ENCODE measurements at places on chromosomes 1 and 21.
A peak's percentile ranks its signal among the peaks of the same experiment; 100 is the strongest.

- DNase-seq: no peak
These were observed 60.0 kb upstream of the NTPCR start for GRCh38 chr1:232890340-232890943.

DNA sequence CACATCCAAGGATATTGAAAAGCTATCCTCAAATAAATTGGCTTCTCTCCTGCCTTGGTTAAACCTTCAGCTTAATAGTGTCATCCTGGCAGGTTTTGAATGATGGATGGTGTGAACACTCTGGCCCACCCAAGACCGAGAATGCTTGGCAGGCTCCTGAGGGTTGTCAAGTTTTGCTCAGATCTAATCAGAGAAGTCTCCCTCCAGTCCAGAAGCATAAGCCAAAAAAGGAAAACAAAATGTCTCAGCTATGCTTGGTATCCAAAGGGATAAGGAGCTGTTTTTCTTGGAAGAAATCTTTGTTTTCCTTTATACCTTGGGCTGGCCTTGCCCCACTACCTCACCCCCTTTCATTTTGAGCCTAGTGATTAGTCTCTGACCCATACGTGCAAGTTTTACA lies 172.7 kb downstream of the CRB1 start:
- no peak for DNase-seq

GRCh38 chr1:30879126-30879786 lies 29.3 kb downstream of the SDC3 start:
- DNase-seq: peak; percentile 35

GRCh38 chr21:29231756-29232529 lies 66.8 kb upstream of the BACH1 start:
- no peak for DNase-seq

DNA sequence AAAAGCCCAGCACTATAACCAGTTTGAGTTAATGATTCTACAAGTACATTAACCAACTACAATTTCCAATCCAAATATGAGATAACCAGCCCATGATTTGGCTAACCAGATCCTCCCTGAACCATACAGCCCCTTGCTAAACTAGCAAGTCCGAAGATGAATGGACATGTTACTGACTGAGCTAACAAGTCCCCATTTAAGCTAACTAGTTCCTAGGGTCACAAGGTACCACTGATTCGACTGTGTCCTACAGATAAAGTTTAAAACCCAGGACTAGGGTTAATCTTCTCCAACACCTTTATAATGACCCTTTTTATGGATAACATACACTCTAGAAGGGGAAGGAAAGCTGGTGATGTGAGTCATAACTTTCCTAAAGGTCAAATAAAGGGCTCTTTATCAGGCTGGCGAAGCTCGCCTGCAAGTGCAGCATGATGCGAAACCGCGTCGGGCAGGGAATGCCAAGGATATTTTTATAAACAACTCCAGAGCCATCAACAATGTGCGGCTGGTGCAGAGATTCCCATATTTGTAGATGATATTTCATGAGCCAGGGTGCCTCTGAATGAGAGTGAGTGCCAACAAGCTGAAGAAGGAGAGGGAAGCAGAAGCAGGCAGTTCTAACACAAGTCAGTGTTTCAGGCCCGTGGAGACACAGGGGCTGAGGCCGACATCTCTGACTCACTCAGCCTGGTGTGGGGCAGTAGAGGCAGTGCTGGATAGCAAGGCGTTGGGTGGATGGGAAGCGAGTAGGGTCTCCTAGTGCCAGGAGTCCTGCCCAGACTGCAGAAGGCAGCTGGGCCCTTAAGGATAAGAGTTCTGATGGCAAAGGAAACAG lies 75.6 kb upstream of the ROR1 start:
- DNase-seq: no peak

- no peak for DNase-seq
These were observed 8.0 kb downstream of the RRP1B start for GRCh38 chr21:43667191-43667904.

- no peak for DNase-seq
These were observed 10.1 kb upstream of the MATN1 start for GRCh38 chr1:30733493-30733892.

- DNase-seq: no peak
These were observed 69.0 kb downstream of the VWA5B1 start for GRCh38 chr1:20359451-20360330.

DNA sequence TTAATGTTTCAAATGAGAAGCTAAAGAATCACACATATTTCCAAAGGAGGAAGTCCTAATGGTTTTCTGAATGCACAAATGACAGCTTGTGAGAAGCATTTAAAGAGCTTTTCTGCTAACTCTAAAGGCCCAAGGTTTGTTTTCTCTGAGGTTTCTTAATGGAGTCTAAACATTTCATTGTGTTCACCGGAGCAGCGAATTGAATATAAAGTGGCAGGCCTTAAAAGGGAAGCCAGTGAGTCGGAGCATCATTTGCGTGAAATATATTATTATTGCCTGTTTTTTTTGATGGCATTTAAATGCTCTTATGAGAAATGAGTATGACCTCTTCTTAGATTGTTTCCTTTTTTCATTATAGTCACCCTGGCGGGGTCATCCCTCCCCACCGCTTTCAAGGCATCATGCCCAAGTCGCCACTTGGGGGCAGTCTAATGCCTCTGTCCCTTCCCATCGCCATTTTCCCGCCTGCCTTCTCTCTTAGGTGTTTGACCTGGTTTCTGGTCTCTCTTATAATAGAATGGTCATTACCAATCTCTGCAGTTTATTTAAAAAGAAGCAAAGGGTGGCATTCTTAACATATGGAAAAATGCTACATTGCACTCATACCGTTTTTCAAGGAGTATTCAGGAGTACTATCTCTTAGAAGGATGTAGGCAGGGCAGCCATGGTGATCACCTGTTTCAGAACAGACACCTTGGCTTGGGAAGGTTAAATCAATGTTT lies 25.3 kb upstream of the OVAAL start:
- DNase-seq: peak; percentile 91

DNA sequence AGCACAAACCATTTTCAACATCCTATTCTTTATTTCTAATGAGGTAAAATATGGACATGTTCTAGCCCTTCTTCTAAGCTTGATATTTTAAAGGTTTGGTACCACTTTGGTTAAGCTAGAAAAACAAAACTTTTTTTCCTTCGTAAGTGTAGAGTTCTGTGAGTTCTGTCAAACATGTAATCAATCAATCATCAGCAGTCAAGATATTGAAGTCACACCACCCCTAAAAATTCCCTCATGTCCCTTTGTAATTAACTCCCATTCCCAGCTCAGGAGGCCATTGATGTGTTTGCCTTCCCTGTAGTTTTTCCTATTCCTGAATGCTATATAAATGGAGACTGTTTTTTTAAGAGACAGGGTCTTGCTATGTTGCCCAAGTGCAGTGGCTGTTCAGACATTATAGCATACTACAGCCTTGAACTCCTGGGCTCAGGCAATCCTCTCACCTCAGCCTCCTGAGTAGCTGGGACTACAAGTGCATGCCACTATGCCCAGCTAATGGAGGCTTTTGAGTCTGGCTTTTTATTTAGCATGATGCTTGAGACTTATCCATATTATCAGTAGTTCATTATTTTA lies 23.0 kb downstream of the IVNS1ABP start:
- DNase-seq: no peak

DNA sequence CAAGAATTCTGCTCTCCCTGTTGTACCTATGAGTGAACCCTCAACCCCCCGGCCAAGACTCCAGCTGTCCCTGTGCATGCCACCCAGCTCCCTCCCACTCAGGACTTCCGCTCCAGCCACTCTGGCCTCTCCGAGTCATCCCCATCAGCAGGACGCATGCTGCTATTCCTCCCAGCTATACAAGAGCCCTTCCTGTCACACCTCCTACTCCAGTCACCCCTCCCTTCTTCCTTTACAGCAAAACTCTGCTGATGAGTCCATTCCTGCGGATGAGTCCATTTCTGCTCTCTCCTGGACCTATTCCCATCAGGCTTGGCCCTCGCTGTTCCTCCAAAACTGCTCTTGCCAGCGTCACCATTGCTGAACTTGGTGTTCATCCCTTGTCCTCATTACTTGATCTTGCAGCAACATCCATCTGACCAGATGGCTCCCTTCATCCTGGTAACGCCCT lies 42.2 kb downstream of the H3-3A start:
- no peak for DNase-seq

- DNase-seq: no peak
These were observed 35.8 kb downstream of the IVNS1ABP start for GRCh38 chr1:185281245-185281644.

DNA sequence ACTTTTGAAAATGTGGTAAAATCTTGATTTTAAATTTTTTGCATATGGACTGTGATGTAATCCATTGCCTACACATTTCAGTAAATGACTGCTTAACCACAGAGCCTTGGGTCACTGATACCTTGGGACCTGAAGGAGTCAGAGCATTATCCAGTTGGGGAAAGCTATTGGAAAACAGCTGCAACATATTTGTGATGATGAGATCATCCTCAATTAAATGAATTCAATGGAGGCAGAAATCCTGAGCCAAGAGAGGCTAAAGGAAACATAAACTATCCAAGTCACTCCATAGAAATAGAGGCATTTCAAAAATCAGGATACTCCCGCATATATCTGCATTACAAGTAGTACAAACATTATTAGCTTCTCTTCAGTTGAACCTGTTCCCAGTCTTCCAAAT lies 99.8 kb upstream of the PRMT6 start:
- no peak for DNase-seq

DNA sequence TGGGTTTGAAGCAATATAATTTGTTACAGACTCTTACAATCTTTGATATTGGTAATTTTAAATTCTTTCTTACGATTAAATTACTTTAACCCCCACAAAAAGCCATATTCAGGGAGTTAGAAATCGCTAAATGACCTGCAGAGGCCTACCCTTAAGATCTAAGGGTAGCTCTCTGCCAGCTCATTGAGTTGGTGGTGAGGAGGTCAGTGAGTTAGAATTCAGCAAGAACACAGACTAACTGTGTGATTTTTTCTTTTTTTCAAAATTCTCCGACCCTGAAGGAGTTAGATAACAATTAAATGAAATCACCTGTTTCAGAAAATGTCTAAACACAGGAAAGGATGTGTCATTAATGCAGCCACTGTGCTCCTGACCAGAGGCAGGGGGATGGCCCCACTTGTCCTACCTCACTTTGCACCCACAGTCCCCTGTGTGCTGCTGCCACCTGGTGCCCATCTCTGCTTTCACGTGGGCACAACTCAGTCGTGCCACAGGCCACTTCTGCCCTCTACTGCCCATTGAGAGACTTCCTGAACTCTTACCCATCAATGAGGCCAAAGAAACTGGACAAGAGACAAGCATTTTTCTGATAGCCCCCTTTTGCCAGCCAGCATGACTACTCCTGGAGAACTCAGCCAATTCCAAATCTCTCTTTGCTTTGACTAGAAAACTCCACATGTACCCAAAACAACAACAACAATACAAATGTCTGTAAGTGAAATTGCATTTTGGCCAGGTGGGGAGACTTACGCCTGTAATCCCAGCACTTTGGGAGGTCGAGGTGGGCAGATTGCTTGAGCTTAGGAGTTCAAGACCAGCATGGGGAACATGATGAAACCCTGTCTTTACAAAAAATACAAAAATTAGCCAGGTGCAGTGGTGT lies 8.4 kb downstream of the CFAP45 start:
- DNase-seq: peak; percentile 87

DNA sequence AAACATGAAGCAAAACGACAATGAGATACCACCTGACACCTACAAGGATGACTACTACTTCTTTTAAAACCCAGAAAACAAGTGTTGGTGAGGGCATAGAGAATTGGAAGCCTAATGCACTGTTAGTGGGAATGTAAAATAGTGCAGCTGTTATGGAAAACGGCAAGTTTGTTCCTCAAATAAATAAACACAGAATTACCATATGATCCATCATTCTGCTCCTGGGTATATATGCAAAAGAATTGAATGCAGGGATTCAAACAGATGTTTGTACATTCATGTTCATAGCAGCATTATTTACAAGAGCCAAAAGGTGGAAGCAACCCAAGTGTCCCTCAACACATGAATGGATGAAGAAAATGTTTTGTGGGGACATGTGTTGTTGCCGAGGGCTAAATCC lies 1.4 kb upstream of the S100A8 start:
- no peak for DNase-seq

GRCh38 chr21:35178827-35179226 lies 129.7 kb upstream of the RUNX1 start:
- no peak for DNase-seq

- DNase-seq: no peak
These were observed 340.3 kb downstream of the SEC16B start for GRCh38 chr1:177629526-177629925.

- DNase-seq: peak; percentile 17
These were observed 44.2 kb upstream of the ECE1 start for GRCh38 chr1:21334214-21335087.

GRCh38 chr1:215824245-215824644 lies 257.1 kb downstream of the KCTD3 start:
- no peak for DNase-seq

DNA sequence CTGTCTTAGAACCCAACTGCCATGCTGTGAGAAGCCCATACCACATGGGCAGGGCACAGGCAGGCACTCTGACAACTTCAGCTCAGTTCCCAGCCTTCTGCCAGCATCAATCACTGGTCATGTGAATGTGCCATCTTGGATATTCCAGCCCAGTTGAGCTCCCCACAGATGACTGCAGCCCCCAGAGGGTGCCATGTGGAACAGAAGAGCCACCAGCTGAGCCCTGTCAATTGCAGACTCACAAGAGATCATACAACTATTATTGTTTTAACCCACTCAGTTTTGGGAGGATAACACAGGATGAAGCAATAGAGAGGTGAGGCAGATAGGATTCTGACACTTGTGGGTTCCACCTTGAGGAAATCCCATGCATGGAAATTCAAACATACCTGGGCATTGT lies 78.4 kb upstream of the ZBTB40 start:
- DNase-seq: no peak

GRCh38 chr1:55171694-55172093 lies 43.5 kb downstream of the USP24 start:
- DNase-seq: no peak

DNA sequence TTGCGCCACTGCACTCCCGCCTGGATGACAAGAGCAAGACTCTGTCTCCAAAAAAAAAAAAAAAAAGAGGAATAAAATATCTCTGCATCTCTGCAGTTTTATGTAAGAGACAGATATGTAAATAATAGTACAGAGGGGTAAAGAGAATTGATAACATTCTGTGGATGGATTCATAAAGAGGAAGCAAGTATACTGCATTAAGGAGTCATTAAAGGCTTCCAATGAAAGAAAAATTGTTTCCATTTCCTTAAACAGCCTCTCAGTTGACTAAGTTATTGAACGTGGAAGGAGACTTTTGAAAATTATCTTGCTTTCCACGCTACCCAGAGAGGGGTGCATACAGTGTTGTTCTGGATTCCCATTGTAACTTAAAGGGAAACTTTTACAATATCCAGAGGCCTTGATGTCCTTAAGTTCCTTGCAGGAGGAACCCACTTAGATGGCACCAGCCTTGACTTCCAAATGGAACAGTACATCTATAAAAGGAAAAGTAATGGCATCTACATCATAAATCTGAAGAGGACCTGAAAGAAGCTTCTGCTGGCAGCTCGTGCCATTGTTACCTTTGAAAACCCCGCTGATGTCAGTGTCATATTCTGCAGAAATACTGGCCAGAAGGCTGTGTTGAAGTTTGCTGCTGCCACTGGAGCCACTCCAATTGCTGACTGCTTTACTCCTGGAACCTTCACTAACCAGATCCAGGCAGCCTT lies 13.8 kb downstream of the CEP350 start:
- no peak for DNase-seq

GRCh38 chr1:44037154-44037553 lies 5.9 kb upstream of the SLC6A9 start:
- no peak for DNase-seq

- DNase-seq: no peak
These were observed 1091.6 kb upstream of the PRMT6 start for GRCh38 chr1:105964879-105965278.

GRCh38 chr1:63705078-63705477 lies 68.7 kb upstream of the ROR1 start:
- no peak for DNase-seq
